Cerebellum (tissue), 4 donors: ENCODE measurements at places on chromosomes 4 and X. TPM values are rescaled to one million over a fixed set of nuclear protein-coding genes. Genes with fewer than 3 reads are reported as not detected.
A peak's percentile ranks its signal among the peaks of the same experiment; 100 is the strongest.

Gene SOWAHD
- 0.91 TPM for total RNA-seq

- no peak for DNase-seq
Measured at GRCh38 chr4:159075531-159075932, 27.3 kb upstream of the RAPGEF2 start.

DNA sequence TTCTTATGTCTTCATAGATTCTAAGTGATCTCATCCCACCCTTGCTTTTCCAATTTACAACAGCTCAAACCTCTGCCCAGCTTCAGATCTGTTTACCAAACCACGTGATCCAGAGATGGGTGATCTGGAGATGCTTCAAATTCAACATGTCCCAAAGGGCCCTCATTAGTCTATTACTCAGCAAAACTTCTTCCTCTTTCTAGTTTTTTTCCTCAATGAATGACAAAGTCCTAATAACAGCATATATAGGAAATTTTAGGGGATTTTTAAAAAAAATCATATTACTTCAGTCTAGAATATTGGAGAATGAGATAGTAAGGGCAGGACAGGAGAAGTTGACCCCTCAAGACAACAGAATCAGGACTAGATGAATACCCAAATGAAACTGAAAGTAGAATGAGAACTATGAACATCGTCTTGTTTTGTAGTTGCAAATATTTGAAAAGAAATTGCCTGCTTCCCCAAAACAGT, 127.1 kb downstream of the CFAP299 start:
- no peak for DNase-seq

DNA sequence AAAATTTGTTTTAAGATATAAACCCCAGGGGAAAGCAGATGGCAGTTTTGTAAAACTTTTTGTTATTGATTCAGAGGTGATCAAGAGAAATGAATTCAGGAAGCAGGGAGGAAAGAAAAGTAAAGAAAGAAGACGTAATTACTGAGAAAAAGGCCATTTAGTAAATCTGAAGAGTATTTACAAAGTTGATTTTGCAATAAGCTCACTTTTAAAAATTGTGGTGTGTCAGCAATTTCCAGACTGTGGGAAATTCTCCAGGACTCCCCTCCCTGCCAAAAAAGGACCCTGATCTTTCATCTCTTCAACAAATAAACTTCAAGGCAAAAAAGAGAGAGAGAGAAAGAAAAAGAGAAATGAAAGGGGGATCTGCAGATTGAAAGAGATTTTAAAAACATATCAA, 36.6 kb downstream of the PCYT1B start:
- no peak for DNase-seq

DNA sequence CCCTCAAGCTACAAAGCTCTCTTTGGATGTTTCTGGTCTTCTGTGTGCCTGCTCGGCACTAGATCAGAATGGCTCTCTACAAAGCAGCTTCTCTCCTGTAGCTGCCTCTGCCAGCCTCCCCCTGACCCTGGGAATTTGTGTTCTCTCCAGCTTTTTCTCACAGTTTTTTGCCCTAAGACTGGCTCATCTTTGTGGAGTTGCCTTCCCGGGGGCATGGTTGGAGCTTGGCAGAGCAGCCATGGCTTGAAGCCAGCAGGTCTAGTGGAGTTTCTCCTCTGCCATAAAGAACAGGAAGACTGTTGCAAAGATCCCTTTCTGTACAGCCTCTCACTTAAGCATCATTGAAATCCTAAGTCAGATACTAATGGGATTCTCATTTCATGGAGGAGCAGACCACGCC, 163.3 kb upstream of the MAMLD1 start:
- no peak for DNase-seq

GRCh38 chr4:118259111-118259510, 93.7 kb downstream of the PRSS12 start:
- DNase-seq, result no peak

- DNase-seq, result no peak
Measured at GRCh38 chr4:140633124-140633523, 64.4 kb upstream of the UCP1 start.

- peak; percentile 3 for DNase-seq
Measured at GRCh38 chrX:56281789-56282188, 49.6 kb downstream of the KLF8 start.

- DNase-seq, result no peak
Measured at GRCh38 chr4:55002431-55002830, 123.0 kb downstream of the KDR start.

GRCh38 chrX:45140812-45141211, 59.9 kb downstream of the DIPK2B start:
- no peak for DNase-seq

DNA sequence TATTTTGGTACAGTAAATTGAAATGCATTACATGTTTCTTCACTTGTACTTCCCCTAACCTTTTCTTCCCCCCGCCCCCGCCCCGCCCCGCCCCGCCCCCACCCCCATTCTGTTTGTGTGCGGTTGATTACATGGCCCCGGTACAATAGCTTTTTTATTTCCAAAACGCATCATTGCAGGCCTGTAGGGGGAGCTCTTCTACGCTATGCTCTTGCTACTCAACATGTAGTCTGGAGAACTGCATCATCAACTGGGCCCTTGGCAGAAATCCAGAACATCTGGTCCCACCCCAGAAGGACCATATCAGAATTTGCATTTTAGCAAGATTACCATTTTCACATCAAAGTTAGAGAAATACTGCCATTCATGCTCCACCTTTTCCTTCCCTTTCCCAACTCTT, 333.3 kb upstream of the DDX53 start:
- no peak for DNase-seq

DNA sequence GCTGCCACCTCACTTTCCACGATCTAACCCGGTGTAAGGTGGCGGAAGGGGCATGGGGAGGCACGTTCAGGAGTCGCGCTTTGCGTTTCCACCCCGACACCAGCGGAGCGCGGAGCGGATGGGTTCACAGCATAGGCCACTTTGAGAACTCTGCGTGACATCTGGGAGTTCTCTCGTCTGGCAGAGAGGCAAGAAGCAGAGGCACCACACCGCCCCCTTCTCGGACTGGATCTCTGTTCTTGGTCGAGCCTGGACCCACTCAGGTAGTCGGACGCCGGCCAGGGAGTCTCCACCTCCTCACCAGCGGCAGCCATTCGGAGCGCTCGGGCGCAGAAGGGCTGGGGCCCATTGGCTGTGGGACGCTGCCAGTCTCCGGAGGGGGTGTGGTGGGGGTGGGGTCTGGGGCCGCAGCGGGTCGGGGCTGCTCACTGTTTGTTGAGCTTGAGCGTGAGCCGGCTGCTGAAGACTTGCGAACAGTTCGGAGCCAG, at the start of gene DACH2:
Gene DACH2 (plus strand): TSS at position 428 of the 488 bp plus-strand sequence.
- DNase-seq, result peak; percentile 10
